ENCODE measurements at places on chromosomes 4 and X. TPM values are rescaled to one million over a fixed set of nuclear protein-coding genes. Genes with fewer than 3 reads are reported as not detected.

- no peak for DNase-seq
Observed at GRCh38 chr4:12979797-12980196, 504.3 kb downstream of the RAB28 start.

GRCh38 chrX:154525606-154526490 is 9.8 kb upstream of the FAM3A start:
- no peak for DNase-seq

IL2 gene
- not detected for total RNA-seq

DNA sequence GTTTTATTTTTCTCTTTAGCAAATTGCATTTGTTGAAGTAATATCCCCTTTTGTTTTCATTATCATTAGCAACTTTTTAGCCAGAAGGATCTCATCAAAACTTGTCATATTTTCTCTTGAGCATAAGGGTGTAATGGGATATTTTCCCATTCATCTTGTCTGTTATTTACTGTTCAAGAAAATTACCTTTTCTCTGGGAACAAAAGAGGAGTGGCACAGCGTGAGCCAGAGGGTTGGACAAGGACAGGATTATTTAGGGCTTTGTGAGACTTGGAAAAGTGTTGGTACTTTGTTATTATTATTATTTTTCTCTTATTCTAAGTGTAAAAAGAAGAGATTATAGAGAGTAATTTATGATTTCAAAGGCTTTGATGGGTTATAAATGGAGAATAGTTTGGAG is 135.9 kb downstream of the PRKX start:
- DNase-seq, result no peak

DNA sequence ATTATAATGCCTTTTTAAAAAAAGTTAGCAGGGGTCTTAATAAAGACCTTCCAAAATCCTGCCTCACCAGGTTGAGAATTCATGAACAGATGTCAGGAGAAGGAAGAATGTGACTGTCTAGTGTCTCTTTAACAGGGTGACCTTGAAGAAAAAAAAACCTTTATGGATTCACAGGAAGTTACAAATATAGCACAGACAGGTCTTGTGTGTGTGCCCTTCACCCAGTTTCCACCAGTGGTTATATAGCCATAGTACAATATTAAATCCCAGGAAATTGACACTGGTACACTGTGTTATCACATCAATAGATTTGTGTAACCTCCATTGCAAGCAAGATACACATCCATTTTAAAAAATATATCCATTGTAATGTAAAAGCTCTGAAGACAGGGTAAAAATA is 43.7 kb downstream of the HADH start:
- no peak for DNase-seq

DNA sequence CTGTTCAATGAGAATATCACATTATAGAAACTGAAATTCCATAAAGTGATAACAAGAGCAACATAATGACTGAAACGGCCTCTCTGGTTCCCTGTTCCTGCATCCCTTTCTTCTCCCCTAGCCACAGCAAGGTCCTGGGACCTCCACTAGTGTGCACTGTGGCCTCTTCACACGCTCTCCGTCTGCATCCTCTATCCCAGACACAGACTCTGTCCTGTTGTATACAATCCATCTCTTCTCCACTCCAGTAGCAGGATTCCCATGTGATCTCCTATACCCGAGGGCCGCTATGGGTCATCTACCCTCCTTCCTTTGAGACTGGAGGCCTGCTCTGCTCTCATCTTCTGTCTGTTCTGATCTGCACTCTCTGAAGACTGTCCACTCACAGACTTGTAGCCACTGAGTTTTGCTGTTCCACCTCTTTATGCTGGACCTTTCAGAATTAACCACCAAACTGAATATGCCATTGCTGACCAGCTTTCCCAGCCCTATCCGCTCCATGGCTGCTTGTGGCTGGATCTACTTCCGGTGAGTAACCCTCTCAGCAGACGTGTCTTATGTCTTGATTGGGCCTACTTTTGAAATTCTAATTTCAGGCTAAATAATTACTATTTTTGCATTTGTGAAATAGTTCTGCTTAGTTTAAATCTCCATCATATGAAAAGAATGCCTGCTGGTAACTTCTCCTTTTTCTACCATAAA is 105.1 kb upstream of the NAP1L5 start:
- no peak for DNase-seq

ODAM gene
- total RNA-seq, result 2.6 TPM

- no peak for DNase-seq
Observed at GRCh38 chrX:63935835-63936234, 150.8 kb upstream of the ARHGEF9 start.

DNA sequence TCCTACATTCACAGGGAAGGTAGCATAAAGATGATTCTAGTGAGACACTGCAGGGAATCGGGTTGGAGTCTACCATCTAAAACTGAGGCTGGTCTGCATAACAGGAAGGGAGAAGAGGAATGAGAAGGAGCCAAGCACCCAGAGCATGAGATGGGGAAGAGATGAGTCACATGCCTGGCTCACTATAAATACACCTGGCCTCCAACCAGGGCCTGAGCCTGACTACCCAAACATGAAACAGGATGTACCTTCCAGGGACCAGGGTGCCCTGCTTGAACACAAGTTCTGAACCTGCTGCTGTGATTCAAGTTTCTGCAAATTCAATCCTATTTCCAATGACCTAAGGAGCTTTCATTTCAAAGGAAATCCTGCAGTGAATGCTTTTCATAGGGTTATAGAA is 24.9 kb downstream of the CD99L2 start:
- no peak for DNase-seq

DNA sequence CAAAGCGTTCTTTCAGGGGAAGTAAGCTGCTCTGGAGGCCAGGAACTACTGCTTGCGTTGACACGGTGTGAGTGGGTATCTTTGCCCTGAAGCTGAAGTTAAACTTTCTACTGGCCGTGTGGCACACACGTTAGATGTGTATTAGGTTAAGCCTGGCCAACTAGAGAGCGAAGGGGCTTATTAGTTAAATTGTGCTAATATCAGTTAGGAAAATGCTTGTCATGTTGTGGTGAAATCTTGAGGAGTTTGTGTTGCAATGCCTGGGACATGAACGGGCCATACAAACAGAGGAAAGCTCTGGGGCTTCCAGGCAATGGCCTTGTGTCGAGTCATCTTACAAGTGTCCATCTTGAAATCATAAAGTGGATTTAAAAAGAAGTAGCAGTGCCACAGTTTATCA is 62.6 kb downstream of the NSUN7 start:
- peak; percentile 62 for DNase-seq

MGAT4D gene
- not detected for total RNA-seq

FMR1NB gene
- not detected for total RNA-seq

GRCh38 chr4:27861381-27861787 is 1000.7 kb downstream of the STIM2 start:
- DNase-seq, result no peak

DNA sequence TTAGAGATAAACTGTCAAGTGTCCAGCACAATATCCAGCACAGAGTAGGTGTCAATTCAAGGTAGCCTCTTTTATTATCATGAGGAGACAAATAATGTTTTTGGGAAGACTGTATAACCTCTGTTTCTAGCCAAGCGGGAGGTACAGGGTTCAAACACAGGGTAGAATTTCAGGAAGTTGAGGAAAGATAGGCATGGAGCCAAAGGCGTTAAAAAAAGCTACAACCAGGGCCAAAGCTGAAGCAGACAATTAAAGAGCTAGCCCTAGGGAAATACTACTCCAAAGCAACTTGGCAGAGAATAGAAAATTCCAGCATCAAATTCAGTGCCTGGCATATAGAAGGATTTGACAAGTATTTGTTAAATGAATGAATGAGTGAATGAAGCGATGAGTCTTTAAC is 40.0 kb upstream of the CASK start:
- no peak for DNase-seq

AKAP4 gene
- total RNA-seq, result not detected

- DNase-seq, result no peak
Observed at GRCh38 chr4:74539044-74539790, 94.3 kb downstream of the AREG start.

DNA sequence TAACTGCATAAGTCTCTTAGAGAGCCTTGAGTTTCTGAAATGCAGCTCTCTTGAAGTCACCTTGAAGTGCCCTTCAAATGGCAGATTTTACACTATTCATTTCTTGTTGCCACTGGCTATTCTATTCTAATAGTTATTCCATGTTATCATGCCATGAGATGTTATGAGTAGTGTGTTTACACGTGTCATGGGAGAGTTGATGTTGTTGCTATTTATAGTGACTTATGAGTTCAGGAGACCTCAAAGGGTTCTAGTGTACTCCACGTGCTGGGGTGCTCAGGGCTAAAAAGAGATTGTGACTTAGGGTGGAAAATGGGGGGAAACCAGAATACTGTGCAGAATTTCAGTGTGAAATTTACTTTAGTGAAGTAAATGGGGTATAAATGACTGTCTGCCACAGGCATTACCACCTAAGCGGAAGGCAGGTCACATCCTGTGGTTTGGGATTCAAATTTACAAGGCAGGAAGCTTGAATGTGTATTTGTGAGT is 77.1 kb upstream of the SLC4A4 start:
- no peak for DNase-seq

DNA sequence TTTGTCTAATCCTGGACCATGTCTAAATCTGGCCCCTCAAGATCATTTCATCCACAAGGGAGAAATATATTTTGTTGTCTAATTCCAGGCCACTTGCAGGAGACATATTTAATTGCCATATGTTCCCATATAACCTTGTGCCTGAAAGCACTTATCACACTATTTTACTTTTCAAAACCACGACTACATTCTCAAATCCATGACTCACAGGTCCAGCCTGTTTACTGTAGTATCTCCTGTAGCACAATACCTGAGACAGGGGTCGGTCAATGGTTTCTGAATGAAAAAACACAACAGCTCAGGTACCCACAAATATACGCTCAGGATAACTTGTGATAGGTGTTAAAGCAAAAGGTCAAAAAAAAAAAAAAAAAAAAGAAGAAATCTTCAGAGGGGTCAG is 60.9 kb downstream of the SEC24D start:
- DNase-seq, result no peak

DNA sequence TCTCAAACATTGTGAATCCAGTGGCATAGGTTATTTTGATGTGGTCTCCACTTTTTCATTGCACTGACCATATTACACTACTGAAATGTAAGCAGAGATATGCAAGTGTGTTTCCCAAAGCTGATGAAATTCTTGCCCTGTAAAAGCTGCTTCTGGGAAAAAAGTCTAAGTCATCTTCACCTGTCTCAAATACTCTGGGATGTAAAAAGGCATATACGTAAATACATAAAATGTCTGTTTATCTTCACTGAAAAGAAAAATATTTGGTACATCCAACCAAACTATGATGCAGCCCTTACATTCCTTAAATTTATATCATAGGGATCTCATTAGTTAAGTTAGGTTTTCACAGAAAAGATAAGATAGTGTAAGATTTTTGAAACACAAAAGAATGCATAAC is 7.9 kb downstream of the KDR start:
- DNase-seq, result no peak

TMEM35A gene
- 1.5 TPM for total RNA-seq

DNA sequence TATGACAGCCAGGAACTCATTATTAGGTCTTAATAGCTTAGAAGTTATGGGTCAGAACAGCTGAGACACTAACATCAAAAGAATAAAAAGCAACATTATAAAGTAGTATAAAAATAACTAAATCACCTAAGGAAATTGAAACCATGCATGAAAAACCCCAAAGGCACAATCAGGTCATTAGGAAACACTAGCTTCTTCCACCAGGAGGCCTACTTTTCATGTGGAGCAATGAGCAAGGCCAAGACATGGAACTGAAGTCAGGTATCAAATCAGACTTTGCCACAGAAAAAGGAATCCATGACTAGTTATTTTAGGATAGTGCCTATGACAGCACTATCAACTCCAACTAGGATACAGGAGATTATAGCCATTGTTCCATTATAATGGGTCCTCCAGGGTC is 7.9 kb downstream of the HUWE1 start:
- DNase-seq, result no peak

DNA sequence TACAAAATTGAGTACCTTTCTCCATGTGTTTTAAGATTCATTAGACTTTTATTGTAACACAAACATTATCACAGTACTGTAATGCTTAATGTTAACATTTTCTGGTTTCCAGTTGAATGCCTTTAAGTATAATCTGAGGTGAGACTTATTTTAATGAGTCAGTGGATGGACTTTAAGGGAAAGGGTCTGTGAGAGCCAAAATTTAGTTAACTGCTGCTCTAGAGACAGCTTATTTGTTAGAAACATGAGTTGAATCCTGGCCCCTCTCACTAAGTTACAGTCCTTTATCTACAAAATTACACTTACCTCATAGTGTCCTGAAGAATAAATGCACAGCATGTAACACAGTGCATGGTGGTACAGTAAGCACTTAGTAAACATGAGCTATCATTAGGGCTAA is 66.0 kb downstream of the PGRMC2 start:
- no peak for DNase-seq

DNA sequence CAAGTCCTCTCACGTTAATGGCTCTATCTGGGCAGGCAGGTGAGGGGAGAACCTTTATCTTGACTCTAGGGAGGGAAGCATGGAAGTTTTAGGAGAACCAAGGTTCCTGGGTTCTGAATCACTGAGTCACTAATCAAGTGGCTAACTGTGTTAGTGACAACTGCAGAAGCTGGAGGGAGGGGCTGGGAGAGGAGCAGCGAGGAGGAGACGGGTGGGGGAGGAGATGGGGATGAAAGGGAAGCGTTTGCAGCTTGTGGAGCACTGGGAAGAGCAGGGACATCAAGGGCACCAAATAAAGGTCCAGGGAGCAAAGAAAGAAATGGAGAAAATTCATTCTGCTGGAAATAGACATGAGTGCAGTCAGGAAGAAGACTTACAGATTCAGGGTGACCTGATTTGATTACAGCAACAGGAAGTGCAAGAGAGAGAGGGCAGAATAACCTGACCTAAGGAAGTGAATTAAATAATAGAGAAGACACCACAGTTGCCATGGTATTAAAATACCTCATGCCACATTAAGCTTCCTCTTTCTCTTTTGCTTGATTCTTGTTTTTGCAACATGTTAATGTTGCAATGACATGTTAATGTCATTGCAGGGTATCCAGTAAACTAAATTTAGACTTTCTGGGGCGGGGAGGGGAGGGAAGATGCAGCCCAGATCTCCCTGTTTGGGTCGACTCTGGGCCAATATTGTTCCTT is 4.5 kb upstream of the SETD7 start:
- no peak for DNase-seq

- DNase-seq, result no peak
Observed at GRCh38 chr4:97493815-97494518, 649.3 kb downstream of the STPG2 start.

- DNase-seq, result no peak
Observed at GRCh38 chr4:151004222-151004621, 10.9 kb downstream of the LRBA start.

DNA sequence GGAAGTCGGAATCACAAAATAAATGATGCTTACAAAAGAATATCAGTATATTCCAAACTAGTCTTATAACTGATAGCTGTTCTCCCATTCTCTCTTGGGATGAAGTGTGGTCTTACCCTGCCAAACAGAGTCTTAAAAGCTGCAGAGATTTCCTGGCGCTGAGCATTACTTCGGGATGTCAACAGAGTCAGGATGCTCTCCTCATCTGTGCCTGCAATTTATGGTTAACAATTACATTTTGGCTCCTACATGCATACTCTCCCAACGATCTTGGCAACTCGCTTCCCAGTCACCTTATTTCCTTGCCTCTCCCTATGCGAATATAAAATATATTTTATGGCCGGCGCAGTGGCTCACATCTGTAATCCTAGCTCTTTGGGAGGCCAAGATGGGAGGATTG is 12.2 kb downstream of the ANXA5 start:
- no peak for DNase-seq
